NCI-H187 (cell line): ENCODE measurements at places on chromosomes 5 and 9.
A peak's percentile ranks its signal among the peaks of the same experiment; 100 is the strongest.

GRCh38 chr9:125896404-125896803 is 149.2 kb downstream of the PBX3 start:
- DNase-seq: no peak

GRCh38 chr5:39896706-39897105 is 471.9 kb upstream of the DAB2 start:
- no peak for DNase-seq

DNA sequence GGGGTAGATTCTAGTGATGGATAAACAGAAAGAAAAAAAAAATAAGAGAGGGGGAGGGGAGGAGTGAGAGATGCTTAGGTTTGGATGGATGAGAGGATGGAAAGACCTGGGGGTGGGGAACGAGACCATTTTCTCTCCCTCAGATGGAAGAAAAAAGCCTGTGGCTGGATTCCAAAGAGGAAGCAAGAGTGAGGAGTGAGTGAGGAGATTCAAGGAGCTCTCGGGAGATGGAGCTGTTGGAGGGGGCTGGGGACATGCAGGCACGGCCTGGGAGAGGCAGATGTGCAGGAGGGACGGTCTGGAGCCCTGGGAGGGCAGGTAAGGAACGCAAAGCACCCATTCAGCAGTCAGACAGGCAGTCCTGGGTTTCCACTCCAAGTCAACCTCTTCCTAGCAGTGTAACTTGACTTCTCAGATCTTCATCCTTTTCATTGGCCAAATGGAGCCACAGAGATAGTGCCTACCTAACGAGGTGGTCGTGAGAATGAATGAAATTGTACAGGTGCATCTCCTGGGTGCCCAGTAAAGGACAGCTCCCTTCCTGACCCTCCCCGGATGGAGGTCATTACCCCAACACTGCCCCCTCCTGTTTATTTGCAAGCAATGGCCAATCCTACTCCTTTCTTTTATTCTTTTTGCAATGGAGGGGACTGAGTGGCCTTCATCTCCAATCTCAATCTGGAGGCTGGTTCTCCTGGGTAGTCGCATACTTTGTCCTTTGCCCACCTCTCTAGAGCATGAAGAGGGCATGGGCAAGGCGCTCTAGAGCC is 52.2 kb downstream of the PCDH1 start:
- DNase-seq: no peak

DNA sequence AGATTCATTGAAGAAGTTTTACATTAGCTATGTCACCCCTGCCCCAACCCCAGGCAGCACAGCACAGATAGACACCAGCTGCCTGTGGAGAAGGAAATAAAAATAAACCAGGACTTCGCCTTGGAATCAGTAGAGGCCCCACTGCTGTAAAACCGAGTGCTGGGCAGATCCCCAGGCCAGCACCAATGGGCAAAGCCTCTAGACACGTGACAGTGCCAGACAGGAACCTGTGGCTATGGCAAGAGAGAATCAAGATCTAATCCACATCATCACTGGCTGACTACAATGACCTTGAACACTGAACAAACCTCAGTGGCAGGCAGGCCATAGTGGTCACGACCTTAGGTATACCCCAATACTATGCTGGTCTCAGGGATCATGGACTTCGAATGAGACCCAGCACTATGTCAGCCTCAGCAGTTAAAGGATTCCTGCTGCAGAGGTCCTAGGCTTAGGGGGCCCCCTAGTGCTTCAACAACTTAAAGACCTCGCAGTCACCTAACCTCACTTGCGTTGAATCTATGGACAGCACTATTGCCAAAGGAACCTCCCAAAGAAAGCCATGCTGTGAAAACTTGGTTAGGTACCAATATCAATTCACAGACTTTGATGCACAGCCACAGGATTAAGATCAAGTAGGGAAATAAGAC is 2118.6 kb upstream of the C9orf72 start:
- DNase-seq: peak; percentile 1

DNA sequence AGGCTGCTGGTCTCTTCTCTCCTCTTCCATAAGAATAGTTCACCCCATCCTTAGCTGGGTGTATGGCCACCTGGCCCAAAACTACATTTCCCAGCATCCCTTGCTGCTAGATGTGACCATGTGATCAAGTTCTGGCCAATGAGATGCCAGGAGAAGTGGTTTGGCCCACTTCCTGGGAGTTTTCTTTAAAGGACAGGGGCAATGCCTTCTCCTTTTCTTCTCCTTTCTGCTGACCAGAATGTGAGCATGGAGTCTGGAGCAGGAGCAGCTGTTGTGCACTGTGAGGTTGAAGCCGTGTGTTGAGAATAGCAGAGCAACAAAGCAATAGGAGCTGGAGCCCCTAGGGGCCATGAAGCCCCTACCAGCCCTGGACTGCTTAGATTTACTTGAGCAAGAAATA is 36.8 kb downstream of the C9orf50 start:
- no peak for DNase-seq

- DNase-seq: no peak
Observed at GRCh38 chr5:2326601-2327000, 424.9 kb downstream of the IRX2 start.

GRCh38 chr5:51376509-51376908 is 6.7 kb upstream of the ISL1 start:
- DNase-seq: no peak

- DNase-seq: no peak
Observed at GRCh38 chr5:78765756-78766411, 117.3 kb upstream of the LHFPL2 start.

DNA sequence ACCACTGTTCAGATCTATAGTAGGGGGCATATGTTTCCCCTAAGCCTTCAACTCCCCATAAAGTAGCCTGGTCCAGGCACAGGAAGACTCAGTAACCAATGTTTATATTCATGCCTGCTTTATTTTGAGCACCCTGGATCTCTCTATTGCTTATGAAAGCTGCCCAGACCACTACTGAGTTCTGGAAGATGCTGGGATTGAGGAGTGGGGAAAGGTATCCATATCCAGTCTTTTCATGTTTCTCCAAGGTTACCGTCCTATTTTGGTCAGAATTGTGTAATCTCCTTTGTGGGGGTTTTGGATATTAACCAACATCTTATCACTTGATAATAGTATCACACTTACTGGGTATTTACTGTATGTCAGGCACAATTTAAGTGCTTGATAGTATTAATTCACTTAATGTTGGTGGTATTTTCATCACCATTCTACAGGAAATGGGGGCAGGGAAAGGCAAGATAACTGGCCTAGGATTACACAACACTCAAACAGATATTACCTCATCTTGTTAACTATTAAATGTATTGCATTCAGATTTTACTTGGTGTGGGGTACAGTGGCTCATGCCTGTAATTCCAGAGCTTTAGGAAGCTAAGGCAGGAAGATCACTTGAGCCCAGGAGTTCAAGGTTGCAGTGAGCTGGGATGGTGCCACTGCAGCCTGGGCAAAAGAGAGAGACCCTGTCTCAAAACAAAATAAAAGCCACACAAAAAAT is 36.3 kb downstream of the RUSC2 start:
- DNase-seq: no peak

DNA sequence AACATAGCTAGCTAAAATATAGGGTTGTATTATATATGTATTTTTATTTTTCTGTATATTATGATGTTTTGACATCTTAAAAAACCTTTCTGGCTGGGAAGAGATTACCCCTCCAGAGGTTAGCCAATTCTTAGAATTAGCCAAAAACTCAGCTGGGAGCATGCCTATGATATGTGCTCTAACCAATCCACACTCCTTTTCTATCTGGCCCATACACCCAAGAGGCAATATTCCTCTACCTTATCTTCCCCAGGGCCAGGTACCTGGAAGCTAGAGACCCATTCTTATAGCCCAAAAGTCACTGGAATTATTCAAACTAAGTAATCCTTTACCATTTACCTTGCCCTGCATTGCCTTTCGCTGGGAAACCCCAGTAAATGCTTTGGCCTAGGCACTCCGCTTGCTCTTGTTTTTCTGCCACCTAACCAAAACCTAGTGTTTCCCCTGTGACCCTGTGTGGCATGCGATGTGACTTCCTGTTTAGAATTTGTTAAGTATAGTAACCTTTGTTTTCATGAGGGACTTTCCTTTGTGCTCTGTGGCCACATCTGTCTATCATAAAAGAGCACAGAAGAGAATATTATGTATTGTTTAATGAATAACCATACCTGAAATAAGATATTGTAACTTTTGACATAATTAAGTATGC is 37.4 kb downstream of the CSNK1G3 start:
- DNase-seq: no peak

GRCh38 chr5:43514471-43514815 is 505 bp downstream of the C5orf34 start:
- no peak for DNase-seq

- no peak for DNase-seq
Observed at GRCh38 chr9:125507226-125507625, 199.8 kb downstream of the MAPKAP1 start.

DNA sequence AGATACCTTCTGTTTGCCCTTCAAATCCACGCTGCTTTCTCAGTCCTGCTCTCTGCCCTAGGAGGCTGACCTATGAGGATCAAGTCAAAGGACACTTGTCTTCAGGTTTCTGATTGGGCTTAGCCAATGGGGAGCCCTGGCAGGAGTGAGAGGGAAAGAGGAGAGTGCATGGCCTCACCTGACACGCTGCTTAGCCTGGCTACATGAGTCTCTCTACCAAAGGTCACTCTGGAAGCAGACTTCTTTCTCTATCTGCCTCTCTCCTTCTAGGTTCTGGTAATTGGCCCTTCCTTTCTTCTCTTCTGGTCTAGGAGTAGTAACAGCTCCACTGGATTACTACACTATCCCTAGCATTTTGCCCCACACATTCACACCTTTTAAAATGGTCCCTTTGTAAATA is 13.1 kb downstream of the ARSB start:
- no peak for DNase-seq

DNA sequence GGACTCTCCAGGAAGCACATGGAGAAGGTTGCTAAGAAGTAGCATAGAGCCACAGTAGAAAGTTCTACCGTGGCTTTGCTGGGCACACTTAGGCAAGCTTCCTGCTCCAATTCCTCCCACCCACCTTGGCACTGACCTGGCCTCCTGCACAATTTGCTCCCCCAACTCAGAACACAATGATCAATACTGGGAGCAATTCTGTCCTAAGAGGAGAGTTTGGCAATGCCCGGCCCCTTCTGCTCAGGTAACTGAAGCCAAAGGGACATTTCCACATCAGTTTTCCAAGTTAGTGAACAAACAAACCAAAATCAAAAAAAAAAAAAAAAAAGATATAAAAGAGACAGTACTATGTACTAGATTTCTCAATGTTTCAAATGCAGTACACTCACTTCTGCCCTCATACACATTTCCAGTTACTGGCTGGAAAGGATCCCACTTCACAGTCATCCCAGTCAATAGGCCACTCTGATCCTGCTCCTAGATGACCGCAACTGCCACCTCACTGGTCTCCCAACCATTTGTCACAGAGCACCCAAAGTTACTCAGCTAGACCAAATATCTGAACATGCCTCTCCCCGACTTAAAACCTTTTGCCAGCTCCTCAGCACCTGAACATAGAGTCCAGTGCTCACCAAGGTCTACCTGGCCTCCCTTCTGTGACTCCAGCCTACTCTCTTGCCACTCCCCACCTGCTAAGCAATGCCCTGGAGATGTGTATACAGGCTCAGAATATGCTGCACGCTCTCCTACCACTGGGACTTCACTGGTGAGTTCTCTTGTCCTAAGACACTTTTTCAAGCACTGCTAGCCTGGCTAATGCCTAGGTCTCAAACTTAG is 21.3 kb downstream of the ABCA1 start:
- no peak for DNase-seq

DNA sequence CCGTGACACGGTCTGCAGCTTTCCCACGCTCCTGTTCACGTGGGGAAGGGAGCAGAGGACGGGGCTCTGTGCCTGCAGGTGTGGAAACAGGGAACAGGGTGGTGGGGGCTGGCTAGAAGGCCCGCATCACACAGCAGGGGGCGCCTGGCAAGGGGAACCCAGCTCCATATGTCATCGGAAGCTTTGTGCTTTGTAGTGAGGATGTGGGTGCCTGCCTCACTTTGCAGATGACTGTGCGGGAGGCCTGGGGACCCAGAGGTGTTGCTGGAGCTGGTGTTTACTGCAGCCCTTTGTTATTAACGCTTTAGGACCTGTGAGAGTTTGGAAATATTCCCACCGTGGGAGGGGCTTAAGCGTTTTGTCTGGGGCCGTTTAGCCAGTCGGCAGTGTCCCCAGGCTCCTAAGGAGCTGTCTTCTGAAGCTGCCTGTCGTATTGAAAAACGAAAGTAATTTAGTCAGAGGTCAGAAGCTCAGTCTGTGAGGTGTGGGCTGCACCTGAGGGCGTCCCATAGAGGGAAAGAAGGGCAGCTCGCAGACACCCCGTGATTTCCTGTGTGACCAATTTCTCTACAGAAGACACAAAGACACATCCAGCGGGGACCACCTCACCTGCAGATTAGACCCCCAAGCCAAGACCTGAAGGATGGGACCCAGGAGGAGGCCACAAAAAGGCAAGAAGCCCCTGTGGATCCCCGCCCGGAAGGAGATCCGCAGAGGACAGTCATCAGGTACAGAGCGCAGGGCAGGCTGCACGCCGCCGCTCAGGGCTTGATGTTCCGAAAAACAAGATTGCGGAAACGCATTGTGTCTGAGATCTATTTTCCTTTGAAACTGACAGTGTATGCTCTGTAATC is 9.1 kb downstream of the MAN1B1 start:
- DNase-seq: no peak

GRCh38 chr9:74107692-74108091 is 389.4 kb upstream of the RORB start:
- DNase-seq: no peak

- DNase-seq: no peak
Observed at GRCh38 chr5:168159425-168159824, 132.0 kb upstream of the WWC1 start.

GRCh38 chr5:79119486-79119885 is 7.9 kb downstream of the BHMT start:
- no peak for DNase-seq

GRCh38 chr5:15693933-15694332 is 194.0 kb downstream of the FBXL7 start:
- no peak for DNase-seq

DNA sequence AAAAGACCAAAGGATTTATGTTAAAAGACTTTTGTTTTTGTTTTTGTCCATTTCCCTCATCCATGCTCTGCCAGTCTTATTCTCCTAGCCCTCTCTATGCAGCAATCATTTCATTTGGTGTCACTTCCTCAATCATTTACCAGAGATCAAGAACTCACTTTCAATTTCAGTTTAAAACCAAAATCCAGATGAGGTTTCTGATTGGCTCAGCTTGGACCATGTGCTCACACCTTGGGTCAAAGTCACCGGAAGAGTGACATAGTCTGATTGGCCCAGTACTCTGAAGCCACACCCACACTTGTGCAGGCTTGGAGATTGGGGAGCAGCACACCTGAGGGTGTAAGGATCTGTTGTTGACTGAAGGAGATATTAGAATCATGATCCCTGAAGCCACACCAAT is 79.6 kb downstream of the TLR4 start:
- DNase-seq: no peak
